ENCODE measurements at places on chromosomes 6 and 20.

DNA sequence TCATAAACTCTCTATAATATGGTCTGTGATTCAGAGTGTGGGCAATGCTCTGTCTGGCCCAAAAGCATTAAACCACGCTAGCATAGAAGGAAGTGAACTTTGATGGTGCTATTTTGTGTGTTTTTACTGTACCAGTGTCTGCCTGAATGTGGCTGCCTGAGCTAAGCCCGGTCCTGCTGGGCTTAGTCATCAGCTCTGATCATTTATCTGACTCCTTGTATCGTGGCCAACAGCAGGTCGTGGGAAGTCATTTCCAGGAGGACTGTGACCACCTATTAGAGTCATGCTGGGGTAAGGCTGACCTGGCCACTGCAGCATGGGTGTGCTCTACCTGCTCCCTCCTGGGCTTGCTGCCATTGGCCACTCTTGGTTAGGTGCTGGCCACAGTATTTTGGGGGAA, 239.1 kb upstream of the CEP162 start:
- DNase-seq: no peak

GRCh38 chr6:134640229-134640628, 309.7 kb downstream of the ALDH8A1 start:
- no peak for DNase-seq

- DNase-seq: peak; percentile 50
Observed at GRCh38 chr20:1108437-1108920, 9.9 kb upstream of the PSMF1 start.

- no peak for DNase-seq
Observed at GRCh38 chr6:2881423-2881822, 21.7 kb downstream of the SERPINB9 start.

- no peak for DNase-seq
Observed at GRCh38 chr6:18206591-18206990, 51.4 kb downstream of the KDM1B start.

DNA sequence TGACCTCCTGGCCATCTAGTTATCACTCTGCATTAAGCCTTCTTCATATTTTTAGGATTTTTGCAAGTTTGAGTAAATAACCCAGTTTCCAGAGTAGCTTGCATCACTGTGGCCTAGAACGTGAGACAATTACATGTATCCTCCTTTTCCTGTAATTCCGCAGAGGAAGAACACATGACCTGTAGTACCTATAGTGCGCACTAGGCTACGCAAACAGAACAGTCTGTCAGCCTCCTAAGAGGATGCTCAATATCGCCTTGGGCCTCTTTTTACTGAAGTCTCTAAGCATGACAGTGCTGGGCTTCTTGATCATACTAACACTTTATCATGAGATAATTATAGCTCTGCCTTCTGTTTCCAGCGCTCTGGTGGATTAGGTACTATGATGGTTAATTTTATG, 20.2 kb upstream of the NR2E1 start:
- DNase-seq: no peak

- peak; percentile 24 for DNase-seq
Observed at GRCh38 chr6:128327890-128328289, 192.5 kb downstream of the PTPRK start.

DNA sequence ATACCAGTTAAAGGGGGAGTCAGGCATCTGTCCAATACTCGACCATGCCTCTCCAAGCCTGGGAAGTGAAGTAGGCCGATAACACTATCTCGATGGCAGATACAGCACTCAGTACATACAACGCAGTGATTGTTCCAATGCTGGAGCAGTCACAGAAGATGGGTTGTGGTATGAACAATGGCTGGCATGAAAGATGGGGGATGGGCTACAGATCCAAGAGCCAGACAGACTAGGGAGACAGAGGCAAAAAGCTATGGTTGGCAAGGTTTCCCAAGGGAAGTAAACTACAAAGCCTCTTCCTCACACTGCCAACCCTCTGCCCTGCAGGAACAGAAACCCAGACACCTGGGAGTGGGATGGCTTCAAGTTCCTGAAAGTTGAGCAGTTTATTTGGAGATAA, 19.2 kb downstream of the FKBP1A start:
- no peak for DNase-seq
